ENCODE measurements at places on chromosomes 3 and 15.

- DNase-seq: no peak
Observed at GRCh38 chr3:149243540-149243939, 21.9 kb upstream of the CP start.

DNA sequence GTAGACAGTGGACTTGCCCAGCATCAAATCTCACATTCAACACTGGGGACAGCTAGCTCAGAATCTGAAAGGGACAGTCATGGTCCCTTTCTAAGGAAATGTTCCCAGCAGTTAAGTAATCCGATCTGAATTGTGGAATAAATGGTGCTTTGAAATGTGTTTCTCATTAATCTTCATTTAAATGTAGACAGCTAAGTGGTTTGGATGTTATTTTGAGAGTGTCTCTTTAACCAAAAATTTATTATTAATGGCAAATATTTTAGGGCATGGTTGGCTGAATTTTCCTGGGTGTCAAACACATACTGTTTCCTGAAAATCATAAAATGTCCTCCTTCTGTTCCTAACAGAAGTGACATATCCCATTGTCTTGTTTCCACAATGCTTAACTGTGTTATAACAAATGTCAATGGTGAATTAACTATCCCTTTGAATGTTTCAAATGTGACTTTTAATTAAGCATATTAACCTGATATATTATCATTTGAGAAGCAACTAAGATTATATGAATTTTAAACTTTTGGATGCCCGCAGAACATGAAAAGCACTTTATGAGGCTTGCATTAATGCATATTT, 210.8 kb downstream of the CHST2 start:
- DNase-seq: no peak

- no peak for DNase-seq
Observed at GRCh38 chr3:106827515-106828213, 549.6 kb upstream of the CCDC54 start.

- DNase-seq: no peak
Observed at GRCh38 chr3:9508781-9509180, 44.8 kb downstream of the LHFPL4 start.

DNA sequence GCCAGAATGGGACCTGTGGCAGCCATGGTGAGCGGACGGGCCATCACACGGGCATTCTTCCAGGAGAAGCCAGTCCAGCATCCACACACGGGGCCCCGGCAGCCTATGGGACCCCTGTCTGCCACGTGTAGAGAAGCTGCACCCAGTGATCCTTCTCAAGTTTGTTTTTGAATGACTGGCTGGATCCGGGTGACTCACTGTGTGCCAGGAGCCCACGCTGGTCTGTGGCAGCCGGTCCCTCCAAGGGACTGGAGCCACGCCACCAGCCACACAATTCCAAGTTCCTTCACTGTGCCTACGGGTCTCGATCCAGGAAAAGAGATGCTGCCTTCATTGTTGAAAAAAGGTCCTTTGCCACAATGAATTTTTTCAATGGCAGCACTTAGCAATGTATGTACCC, 58.1 kb downstream of the ATP10A start:
- no peak for DNase-seq

GRCh38 chr3:124772081-124772831, 42.0 kb downstream of the UMPS start:
- peak; percentile 62 for DNase-seq

- no peak for DNase-seq
Observed at GRCh38 chr3:12302564-12302963, 13.7 kb downstream of the PPARG start.

DNA sequence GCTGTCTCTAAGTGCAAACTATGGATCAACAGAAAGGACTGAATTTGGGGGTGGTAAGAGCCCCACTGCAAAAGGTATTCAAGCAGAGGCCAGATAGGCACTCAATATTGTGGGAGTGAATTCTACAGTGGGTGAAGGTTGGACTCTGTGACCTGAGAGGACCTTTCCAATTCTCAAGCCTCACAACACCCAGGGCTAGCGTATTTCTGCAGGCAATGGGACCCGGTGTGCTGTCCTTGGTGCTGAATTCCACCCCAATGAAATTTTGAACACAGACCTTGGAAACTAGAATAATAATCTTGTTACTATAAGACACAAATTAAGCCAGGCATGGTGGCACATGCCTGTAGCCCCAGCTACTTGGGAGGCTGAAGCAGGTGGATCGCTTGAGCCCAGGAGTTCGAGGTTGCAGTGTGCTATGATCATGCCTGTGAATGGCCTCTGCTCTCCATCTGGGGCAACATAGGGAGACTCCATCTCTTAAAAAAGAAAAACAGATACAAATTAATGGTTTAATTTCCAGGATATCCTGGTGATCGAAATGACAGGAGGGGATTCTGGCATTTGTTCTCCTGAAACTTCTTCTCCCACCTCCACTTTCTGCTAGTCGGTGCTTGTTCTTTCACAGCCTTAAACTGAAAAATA, 135.4 kb downstream of the RAB11A start:
- no peak for DNase-seq

DNA sequence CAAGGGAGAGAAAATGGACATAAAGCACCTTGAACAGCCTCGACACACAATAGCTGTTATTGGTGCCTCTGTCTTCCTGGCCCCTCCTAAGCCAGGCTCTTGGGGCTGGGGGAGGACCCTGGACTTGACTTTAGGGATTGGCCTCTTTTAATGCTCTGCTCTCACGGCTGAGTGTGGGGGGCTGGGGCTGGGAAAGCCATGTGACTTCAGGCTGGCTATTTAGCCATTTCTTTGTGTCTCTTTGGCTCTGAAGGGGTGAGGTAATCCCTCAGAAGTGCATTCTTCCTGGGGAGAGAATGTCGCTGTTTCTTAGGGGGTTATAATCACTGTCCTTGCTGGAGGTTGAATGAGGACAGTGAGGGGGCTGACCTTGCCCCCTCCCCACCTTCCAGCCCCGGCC, 26.2 kb downstream of the MAGEF1 start:
- DNase-seq: no peak

GRCh38 chr3:120908030-120908794, at the start of gene STXBP5L:
STXBP5L (plus strand) TSS chr3:120908205; CDS start chr3:120909579, 1,374 bp downstream.
- DNase-seq: peak; percentile 72

DNA sequence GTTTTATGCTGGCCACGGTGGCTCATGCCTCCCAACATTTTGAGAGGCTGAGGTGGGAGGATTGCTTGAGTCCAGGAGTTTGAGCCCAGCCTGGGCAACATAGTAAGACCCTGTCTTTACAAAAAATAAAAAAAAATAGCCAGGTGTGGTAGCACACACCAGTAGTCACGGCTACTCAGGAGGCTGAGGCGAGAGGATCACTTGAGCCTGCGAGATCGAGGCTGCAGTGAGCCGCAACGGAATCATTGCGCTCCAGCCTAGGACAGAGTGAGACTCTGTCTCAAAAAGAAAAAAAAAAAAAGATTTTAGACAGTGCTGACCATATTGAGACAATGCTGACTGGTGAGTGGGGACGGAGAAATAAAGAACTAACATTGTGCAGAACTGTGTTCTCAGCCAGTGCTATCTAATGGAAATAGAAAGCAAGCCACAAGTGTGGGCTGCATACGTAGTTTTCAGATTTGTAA, 67.2 kb downstream of the ST6GAL1 start:
- DNase-seq: no peak

- DNase-seq: no peak
Observed at GRCh38 chr3:188712248-188712924, 459.4 kb upstream of the TPRG1 start.

DNA sequence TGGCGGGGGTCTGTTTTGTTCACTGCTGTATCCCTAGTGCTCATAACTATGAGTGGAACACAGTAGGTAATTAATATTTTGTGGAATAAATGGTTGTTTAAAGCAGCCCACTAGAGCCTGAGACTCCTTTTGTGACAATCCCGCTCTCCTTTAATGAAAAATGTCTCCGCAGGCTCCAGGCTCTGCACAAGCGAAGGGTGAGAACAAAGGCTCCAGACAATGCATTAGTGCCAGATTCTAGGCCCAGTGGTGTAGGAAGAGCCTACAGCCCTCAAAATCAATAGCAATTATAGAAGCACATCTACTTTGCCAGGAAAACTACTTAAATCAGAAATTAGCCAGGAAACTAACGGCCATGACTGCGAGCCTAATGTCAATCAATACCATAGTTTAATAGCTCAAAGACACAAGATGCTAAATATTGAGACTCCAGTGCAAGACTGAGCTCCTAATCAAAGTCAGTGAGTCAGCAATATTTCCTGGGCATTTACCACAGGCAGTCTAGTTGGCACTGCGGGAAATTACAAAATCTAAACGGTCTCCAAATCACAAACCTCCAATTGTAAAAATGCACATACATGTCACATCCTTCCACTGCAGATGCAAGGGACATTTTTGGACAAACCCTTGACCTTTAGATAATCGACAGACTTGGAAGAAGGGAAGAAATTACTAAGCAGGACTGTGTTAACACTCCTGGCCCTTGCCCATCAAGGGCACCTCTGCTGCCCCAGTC, 2.3 kb downstream of the ANXA2 start:
- no peak for DNase-seq

- no peak for DNase-seq
Observed at GRCh38 chr3:145752576-145752975, 408.4 kb downstream of the PLOD2 start.

GRCh38 chr3:33044676-33045075, 52.3 kb downstream of the GLB1 start:
- DNase-seq: no peak

GRCh38 chr3:12986986-12987385, 86.2 kb downstream of the IQSEC1 start:
- no peak for DNase-seq

GRCh38 chr3:143612541-143612940, 235.7 kb downstream of the SLC9A9 start:
- DNase-seq: no peak

DNA sequence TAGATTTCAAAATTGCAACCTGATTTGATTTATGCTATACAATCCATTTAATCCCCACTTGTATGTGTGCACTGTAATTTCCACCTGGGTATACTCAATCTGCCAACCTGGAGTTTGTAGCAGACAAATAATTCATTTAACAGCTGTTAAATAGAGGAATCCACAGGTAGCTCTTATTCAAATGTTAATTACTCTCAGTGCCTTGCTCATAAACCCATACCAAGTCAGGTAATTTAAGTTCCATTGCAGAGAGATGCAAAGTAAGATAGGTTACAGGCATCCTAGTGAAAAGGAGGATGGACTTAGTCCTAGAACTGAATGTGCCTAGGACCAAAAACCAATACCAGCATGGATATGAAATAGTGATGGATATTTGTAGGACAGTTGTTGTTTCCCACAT, 674.2 kb downstream of the TBL1XR1 start:
- DNase-seq: no peak

DNA sequence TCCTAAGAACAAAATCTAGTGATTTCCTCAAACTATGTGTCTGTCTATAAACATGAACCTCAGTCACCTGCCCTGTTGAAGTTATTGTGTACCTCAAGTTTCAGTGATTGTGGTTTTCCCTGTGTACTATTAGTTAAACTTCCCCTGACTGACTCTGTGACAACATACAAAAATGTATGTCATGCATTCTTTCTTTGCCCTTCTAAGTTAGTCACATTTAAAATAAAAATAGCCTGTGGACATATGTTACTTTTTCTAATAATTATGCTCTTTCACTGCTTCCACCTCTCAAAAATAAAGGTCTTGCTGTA, 29.8 kb downstream of the EPHA6 start:
- no peak for DNase-seq

GRCh38 chr15:41256577-41257038, 25.5 kb downstream of the CHP1 start:
- DNase-seq: no peak

GRCh38 chr3:89227634-89228033, 120.2 kb downstream of the EPHA3 start:
- no peak for DNase-seq

GRCh38 chr15:87940768-87941167, 315.8 kb downstream of the NTRK3 start:
- DNase-seq: no peak

DNA sequence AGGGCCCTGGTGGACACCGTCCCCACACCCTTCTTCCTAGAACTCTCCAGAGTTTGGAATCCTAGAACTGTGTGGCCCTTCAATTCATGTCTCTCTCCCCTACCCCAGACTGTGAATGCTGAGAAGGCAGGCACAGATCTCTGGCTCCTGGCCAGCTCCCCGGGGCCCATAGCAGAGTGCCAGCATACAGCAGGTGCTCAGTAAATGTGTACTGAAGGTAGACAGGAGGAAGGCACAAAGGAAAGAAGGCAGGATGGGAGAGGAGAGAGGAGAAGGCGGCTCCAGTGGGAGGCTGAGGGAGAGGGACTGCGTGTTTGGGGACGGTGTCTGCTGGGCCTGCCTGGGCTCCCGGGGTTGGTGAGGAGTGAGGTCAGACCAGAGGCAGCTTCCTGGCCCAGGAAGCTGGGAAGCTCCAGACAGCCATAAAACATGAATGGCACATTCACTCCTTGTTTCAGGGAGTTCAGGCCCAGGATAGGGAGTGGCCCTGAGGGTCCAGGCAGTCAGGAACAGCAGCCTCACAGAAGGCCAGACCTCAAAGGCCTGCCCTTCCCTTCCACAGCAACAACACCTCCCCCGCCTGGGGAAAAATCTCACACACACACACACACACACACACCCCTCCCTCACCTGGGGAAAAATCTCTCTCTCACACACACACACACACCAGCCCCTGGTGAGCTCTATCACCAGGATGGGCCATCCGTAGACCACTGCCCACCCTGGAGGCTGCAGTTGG, 137.1 kb upstream of the PRR20G start:
- no peak for DNase-seq

DNA sequence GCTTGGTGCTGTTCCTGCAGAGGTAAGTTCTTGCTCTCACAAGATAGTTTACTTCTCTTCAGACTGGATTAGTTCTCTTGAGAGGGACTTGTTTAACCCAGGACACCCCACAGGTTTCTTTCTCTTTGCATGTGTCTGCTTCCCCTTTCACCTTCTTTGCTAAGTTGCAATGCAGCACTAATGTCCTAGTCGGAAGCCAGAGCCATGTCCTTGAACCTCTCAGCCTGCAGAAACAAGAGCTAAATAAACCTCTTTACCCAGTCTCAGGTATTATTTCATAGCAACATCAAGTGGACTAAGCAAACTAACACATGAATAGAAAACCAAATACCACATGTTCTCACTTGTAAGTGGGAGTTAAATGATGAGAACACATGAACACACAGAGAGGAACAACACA, 915.2 kb downstream of the NSUN3 start:
- no peak for DNase-seq

- DNase-seq: peak; percentile 39
Observed at GRCh38 chr15:92951800-92952457, 51.8 kb downstream of the CHD2 start.

DNA sequence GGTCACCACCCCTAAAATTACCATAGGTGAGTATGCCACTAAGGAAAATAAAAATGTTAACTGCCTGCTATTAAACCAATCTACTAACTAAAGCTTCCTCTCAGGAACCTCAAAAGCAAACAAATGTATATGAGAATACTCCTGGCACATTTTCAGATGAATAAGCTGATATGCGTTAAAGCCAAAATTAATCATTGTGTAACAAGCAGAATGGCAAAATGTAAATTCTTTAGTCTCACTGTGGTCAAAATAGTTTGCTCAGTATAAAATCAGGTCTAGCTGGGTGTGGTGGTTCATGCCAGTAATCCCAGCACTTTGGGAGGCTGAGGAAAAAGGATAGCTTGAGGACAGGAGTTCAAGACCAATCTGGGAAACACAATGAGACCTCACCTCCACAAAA, 53.6 kb downstream of the SUMF1 start:
- DNase-seq: no peak
